ENCODE measurements at places on chromosomes 6 and 20.

GRCh38 chr6:47420394-47421371 lies 56.9 kb upstream of the CD2AP start:
- DNase-seq: peak; percentile 19

DNA sequence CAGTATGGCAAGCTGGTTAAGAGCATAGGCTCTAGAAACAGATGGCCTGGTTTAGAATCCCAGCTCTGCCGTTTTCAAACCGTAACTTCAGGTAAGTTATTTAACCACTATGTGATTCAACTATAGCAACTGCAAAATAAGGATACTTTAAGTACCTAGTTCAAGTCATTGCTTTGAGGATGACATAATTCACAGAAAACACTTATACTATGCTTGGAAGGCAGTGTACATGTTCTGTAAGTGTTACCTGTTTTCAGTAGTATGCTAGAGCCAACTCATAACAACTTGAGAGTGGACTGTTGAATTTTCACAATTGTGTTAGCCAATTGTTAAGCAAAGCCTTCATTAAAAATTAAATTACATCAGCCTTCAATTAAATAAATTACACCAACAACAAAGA lies 134.8 kb upstream of the BEND6 start:
- DNase-seq: no peak

- DNase-seq: no peak
Measured at GRCh38 chr20:63689046-63690002, 7.1 kb upstream of the TNFRSF6B start.

DNA sequence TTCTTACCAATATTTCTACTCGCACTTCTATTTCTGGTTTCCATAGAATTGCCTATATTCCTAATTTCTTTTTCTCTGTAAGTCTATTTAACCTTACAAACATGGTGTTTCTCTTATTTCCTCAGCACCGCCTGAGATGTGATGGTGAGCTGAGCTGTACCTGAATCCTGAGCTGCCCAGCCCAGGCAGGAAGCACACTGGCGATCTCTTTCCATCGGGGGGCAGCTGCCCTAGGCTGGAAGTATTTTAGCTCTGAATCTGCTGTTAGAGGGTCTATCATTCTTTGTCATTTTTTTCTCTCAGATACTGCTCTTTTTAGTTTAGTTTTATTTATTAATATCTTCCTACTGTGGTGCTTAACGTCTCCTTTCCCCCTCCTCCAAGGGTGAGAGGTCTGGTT lies 173.4 kb upstream of the SLC35B3 start:
- DNase-seq: no peak

DNA sequence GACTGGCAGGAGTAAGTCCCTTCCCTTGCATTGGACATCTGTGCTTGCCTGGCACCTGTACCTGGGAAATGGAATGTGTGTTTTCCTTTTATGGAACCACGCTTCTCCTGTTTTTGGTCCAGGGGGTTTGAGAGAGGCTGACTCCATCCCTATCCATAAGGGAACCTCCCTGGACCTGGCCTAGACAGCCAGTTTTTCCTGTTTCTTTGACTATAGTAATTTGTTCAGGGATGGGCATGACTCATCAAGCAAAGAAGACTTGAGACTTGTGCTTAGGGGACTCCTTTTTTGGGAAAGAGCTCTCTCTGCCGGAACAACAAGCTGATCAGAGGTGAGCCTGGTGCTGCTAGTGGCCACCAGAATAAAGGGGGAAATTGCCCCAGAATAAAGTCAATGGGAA lies 393.8 kb downstream of the CDH26 start:
- DNase-seq: peak; percentile 26

- DNase-seq: peak; percentile 31
Measured at GRCh38 chr6:33886673-33887144, 82.9 kb upstream of the MLN start.
